ENCODE measurements at places on chromosomes 7 and 10. TPM values are rescaled to one million over a fixed set of nuclear protein-coding genes. Genes with fewer than 3 reads are reported as not detected.

Gene MRC1
- total RNA-seq, result not detected

Gene CDH23
- total RNA-seq, result not detected

Gene KLLN
- not detected for total RNA-seq

Gene TMEM229A
- total RNA-seq, result not detected

Gene TSPAN15
- 23.1 TPM for total RNA-seq

Gene ARHGAP22
- total RNA-seq, result 31.0 TPM

Gene ELN
- total RNA-seq, result 0.59 TPM

Gene CISD1
- 52.0 TPM for total RNA-seq

Gene BAIAP2L1
- total RNA-seq, result 7.1 TPM
